ENCODE measurements at places on chromosomes 7 and 10.

- no peak for DNase-seq
Observed at GRCh38 chr7:128115821-128116723, 84.8 kb upstream of the LRRC4 start.

GRCh38 chr7:63918986-63919385 is 79.7 kb upstream of the ZNF722 start:
- DNase-seq = no peak

GRCh38 chr7:54080971-54081370 is 461.2 kb upstream of the VSTM2A start:
- no peak for DNase-seq

GRCh38 chr7:93622036-93623033 is 47.8 kb upstream of the CALCR start:
- no peak for DNase-seq

DNA sequence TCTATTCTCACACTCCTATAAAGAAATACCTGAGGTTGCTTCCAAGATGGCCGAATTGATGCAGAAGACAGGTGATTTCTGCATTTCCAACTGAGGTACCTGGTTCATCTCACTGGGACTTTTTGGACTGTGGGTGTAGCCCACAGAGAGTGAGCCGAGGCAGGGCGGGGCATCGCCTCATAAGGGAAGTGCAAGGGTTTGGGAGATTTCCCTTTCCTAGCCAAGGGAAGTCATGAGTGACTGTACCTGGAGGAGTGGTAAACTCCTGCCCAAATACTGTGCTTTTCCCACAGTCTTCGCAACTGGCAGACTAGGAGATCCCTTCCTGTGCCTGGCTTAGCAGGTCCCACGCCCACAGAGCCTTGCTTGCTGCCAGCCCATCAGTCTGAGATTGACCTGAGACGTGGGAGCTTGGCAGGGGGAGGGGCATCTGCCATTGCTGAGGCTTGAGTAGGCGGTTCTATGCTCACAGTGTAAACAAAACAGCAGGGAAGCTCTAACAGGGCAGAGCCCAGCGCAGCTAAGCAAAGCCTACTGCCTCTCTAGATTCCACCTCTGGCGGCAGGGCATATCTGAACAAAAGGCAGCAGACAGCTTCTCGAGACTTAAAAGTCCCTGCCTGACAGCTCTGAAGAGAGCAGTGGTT is 152.2 kb downstream of the ARL4A start:
- DNase-seq = peak; percentile 59

GRCh38 chr10:75434291-75434690 is 2.9 kb downstream of the LRMDA start:
- DNase-seq = no peak

DNA sequence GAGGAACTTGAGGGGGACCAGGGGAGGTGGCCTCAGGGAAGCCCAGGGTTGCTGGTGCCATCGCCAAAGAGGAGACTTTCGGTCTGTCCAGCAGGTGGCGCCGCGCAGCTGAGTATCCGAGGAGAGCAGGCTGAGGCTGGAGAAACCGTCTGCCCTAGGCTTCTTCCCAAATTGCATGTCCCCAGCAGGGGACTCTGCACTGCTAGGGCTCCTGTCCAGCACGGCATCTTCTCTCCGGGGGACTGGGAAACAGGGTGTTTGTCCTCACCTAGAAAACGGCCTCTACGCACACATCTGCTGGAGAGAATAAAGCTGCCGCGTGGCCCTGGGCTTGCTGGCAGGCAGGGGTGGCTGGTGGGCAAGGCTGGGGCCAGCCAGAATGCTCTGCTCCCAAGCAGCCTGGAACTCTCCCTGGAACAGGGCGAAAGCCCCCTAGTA is 161.9 kb downstream of the SH2D4B start:
- DNase-seq = peak; percentile 65

- DNase-seq = no peak
Observed at GRCh38 chr10:61125560-61126170, 181.7 kb upstream of the RHOBTB1 start.

GRCh38 chr7:69177941-69178494 is 420.3 kb upstream of the AUTS2 start:
- DNase-seq = no peak

GRCh38 chr10:22723343-22723779 is 9.0 kb upstream of the PIP4K2A start:
- DNase-seq = no peak

GRCh38 chr10:26621243-26621888 is 76.1 kb upstream of the PDSS1 start:
- no peak for DNase-seq

DNA sequence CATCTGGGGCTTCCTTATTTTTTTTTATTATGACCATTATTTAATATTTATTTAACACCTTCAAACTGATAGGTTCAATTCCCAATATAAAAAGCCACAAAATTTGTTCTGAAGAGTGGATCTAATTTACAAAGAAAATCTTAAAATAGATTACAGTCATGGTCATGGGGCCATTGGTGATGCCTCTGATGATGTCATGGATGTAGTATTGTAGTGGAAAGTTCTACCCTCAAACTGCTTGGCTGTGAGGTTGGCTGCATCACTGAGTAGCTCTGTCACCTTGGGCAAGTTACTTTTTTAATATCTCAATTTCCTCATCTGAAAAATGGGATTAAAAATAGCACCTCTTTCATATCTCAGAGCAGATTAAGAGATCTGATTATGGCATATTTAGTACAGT is 128.5 kb downstream of the DKK1 start:
- DNase-seq = no peak

GRCh38 chr7:16465469-16466361 is at the start of gene SOSTDC1:
Gene SOSTDC1, minus strand, starts transcription at chr7:16465738. Its CDS starts 70 bp downstream, at chr7:16465668.
- no peak for DNase-seq

- no peak for DNase-seq
Observed at GRCh38 chr10:124656113-124656490, 88.1 kb downstream of the FAM53B start.

GRCh38 chr7:81600608-81601007 is 169.2 kb downstream of the HGF start:
- DNase-seq = no peak

GRCh38 chr10:110502851-110503301 is 5.2 kb downstream of the DUSP5 start:
- no peak for DNase-seq

- DNase-seq = no peak
Observed at GRCh38 chr10:35458500-35459448, 122.5 kb downstream of the CCNY start.

DNA sequence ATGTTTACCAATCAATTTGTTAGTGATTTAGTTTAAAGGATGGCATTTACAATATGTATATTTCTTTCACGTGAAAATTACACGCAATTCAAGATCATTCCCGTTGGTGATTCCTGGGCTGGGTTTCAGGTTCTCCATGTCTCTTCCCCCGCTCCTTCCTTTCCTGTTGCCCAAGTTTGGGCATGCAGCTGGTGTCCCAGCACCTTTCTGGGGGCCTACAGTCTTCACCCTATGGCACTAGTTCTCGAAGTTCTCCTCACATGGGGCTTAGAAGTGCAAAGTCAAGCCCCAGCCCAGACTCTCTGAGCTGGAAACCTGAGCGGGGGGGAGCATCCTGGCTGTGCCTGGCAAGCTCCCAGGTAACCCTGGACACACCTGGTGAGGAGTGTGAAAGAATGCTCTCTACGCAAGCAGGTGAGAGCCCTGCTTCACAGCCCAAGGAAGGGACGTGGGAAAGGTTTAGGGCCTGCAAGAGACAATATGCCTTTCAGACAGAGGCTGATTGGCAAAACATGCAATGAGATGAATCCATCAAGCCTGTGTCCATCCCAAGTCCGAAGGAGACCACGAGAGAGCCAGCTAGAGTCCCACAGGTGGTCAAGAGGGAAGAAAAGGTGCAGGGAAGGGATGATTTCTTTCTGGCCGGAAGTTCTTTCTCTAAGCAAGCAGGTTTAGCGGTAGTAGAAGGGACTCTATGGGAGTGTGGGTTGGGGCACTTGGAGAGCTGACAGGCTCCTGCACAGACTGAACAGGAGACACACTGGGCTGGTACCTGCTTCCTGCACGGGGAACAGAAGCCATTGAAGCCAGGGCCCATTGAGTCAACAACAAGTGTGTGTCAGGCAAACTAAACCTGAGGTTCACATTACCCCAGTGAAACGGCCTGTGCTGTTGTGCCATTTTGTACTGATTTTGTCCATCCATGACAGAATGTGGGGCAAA is 131.1 kb downstream of the ADARB2 start:
- no peak for DNase-seq

DNA sequence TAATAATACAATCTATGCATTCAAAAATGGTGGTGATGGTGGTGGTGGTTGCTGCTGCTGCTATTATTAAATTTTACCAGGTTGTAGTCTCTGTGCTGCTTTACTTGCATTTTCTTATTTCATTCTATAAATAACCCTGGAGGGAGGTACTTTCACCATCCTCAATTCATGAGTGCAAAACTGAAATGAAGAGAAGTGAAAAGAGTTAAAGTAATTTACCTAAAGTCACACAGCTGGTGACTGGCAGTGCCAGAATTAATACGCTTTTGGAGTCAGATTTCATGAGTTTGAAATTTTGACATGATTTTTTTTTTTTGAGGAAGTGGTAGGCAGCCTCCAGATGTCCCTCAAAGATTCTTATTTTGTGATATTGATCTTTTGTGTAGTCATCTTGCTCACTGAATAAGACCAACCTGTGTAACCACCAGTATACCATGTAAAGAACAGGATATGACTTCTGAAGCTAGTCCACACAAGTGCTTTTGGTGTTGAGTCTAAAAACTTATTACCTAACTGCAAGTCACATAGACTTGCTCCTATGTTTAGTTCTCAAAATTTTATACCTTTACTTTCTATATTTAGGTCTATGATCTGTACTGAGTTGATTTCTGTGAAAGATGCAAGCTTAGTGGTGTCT is 218.8 kb downstream of the ZWINT start:
- DNase-seq = no peak

GRCh38 chr7:154178895-154179294 is 126.7 kb downstream of the DPP6 start:
- no peak for DNase-seq

- no peak for DNase-seq
Observed at GRCh38 chr7:137421366-137421765, 77.8 kb upstream of the PTN start.

DNA sequence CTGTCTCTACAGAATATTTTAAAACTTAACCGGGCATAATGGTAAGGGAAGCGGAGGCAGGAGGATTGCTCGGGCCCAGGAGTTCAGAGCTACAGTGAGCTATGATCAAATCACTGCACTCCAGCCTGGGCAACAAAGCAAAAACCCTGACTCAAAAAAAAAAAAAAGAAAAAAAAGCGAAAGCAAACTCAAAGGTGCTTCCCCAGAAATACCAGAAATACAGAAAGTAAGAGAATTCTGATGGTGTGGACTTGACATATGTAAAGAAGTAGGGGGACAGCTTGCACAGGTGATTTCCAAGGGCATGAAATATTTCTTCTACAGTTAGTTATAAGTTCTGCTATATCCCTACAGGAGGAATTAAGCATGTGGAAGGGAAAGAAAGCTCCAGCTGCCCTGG is 69.7 kb upstream of the APBB1IP start:
- DNase-seq = no peak

DNA sequence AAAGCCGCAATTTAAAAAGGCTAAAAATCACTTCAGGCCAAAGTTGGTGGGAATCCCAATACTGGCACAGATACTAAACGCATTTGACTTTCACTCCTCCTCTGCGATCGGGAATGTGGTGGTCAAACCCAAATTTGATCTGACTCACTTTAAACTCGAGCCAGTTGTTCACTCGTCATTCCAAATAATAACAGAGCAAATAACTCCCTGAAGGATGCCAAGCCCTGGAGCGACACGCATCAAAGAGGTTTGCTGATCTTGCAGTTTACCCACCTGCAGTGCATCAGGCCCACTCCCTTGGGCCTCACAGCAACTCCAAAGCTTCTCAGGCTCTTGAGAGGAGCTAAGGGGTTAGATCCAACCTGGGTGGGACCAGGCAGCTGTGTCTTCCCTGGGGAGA is 12.2 kb downstream of the PTN start:
- DNase-seq = no peak

GRCh38 chr7:17745610-17746009 is 194.7 kb downstream of the SNX13 start:
- DNase-seq = no peak
